Karpas-422 (cell line): ENCODE measurements at places on chromosomes 3 and 15.
A peak's percentile ranks its signal among the peaks of the same experiment; 100 is the strongest.

GRCh38 chr3:80788914-80789313 is 972.5 kb downstream of the GBE1 start:
- no peak overlapping the region for H3K27ac ChIP-seq
- no peak for DNase-seq
- H3K27me3 ChIP-seq, result no peaks in the 10 kb centered on the region
- no peaks in the 10 kb centered on the region for H3K36me3 ChIP-seq
- no peaks in the 10 kb centered on the region for H3K4me1 ChIP-seq

- no peak overlapping the region for H3K4me3 ChIP-seq
- H3K27ac ChIP-seq, result no peak overlapping the region
- no peak for DNase-seq
- H3K27me3 ChIP-seq, result no peaks in the 10 kb centered on the region
These were observed 56.4 kb downstream of the UMPS start for GRCh38 chr3:124786511-124787241.

GRCh38 chr15:32106401-32107381 is 76.4 kb downstream of the CHRNA7 start:
- no peak for DNase-seq
- no peaks in the 10 kb centered on the region for H3K4me1 ChIP-seq
- no peaks in the 10 kb centered on the region for H3K27me3 ChIP-seq
- H3K4me3 ChIP-seq, result no peak overlapping the region

DNA sequence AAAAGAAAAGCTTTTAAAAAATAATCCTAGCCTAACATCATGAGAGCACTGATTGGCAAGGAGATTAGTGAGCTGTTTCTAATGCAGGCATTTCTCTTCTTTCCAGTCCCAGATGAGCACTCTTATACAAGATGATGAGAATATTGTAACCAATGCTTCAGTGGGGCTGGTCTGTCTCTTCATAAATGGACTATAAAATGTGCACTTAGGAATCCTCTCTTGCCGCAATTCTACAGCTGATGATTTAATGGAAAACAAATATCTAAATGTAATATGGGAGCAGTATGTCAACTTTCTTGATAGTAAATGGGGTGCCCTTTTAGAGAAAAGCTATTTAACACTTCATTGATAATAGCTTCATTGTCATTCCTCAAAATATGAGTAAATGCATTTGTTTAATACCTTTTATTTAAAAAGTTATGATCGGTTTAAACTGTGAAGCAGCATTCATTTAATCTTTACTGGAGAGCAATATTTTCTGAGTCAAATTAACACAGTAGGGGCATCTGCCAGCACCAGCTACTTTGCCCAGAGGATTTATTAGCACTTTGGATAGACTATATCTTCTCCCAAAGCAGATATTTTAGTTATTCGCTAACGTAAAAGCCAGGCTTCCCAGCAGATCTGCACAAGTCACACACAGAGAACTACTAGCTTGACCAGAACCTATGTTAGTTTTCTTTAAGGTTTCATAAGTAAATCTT is 985.9 kb downstream of the DIPK2A start:
- H3K36me3 ChIP-seq, result no peaks in the 10 kb centered on the region
- H3K4me1 ChIP-seq, result no peaks in the 10 kb centered on the region
- H3K27me3 ChIP-seq, result no peaks in the 10 kb centered on the region
- no peak overlapping the region for H3K4me3 ChIP-seq
- H3K27ac ChIP-seq, result no peak overlapping the region

GRCh38 chr3:178767581-178767980 is 231.3 kb downstream of the KCNMB2 start:
- no peaks in the 10 kb centered on the region for H3K27me3 ChIP-seq
- no peaks in the 10 kb centered on the region for H3K4me1 ChIP-seq
- H3K4me3 ChIP-seq, result no peak overlapping the region
- no peak overlapping the region for H3K27ac ChIP-seq
- H3K36me3 ChIP-seq, result no peaks in the 10 kb centered on the region
- no peak for DNase-seq

DNA sequence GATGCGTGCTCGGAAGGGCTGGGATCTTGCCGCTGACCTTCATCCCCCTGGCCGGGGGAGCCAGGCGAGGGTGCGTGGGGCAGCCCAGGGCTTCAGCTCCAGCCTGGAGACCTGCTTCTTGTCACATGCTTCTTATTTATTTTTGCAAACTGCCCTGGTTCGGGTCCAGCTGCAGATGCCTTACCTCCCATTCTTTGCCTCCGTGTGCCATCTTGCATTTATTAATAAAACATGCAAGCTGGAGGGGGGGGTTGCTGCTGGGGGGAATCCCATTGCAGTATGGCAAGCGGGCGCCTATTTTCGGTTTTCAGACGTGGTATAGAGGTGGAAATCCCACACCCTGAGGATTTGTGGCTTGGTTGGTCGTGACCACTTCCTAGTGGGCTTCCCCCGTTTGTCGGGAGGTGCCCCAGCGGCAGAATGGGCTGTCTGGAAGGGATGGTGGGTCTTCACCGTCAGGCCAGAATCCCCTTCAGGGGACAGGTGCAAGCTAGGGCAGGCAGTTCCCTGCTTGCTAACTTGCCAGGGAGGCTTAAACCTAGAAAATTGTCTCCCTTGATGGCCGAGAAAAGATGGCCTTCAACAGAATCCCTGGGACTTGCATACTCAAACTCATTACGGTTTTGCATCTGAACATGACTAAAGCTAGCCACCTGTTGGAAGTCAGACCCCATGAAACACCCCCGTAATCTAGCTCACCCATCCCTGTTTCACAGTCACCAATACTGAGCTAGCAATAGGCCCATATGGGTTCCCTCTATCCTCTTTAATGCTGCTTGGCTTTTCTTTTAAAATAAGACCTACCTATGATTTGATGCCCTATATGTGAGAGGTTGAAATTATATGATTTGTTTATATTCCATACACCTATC is 569 bp downstream of the TMEM266 start:
- H3K27me3 ChIP-seq, result no peaks in the 10 kb centered on the region
- DNase-seq, result no peak
- H3K27ac ChIP-seq, result no peak overlapping the region
- H3K36me3 ChIP-seq, result no peaks in the 10 kb centered on the region

DNA sequence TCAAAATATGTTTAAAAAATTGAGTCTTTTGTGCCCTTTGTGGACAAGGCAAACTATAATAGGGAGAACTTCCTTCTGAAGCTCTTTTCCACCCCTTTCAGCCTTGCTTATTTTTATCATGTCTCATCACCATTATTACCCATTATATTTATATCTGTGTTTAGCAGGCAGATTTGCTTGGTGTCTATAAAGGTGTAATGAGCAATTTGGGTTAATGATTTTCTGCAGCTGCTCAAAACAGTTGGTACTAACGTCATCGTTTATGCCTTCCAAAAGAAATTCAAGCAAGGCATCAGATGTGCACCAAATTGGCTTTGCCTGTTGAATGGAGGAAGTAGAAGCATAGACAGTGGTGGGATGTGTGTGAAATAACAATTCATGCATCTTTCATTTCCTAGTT is 483.7 kb upstream of the SGO1 start:
- H3K4me1 ChIP-seq, result no peaks in the 10 kb centered on the region
- no peak for DNase-seq
- H3K27me3 ChIP-seq, result no peaks in the 10 kb centered on the region
- no peak overlapping the region for H3K27ac ChIP-seq
- no peak overlapping the region for H3K4me3 ChIP-seq

- no peak overlapping the region for H3K27ac ChIP-seq
- no peaks in the 10 kb centered on the region for H3K27me3 ChIP-seq
- DNase-seq, result no peak
- no peaks in the 10 kb centered on the region for H3K36me3 ChIP-seq
- no peaks in the 10 kb centered on the region for H3K4me1 ChIP-seq
These were observed 74.9 kb downstream of the SMAD3 start for GRCh38 chr15:67140078-67140833.

GRCh38 chr3:159853506-159853864 is 135.2 kb upstream of the IL12A start:
- no peak overlapping the region for H3K4me3 ChIP-seq
- no peak overlapping the region for H3K27ac ChIP-seq
- no peaks in the 10 kb centered on the region for H3K4me1 ChIP-seq
- H3K27me3 ChIP-seq, result no peaks in the 10 kb centered on the region
- DNase-seq, result no peak

GRCh38 chr3:155231792-155232191 is 61.7 kb downstream of the STRIT1 start:
- H3K4me1 ChIP-seq, result no peaks in the 10 kb centered on the region
- no peak overlapping the region for H3K4me3 ChIP-seq
- no peaks in the 10 kb centered on the region for H3K27me3 ChIP-seq
- DNase-seq, result no peak

GRCh38 chr15:63344731-63345390 is 36.8 kb downstream of the CA12 start:
- no peaks in the 10 kb centered on the region for H3K27me3 ChIP-seq
- H3K27ac ChIP-seq, result no peak overlapping the region
- H3K4me3 ChIP-seq, result no peak overlapping the region
- DNase-seq, result no peak
- H3K36me3 ChIP-seq, result no peaks in the 10 kb centered on the region

DNA sequence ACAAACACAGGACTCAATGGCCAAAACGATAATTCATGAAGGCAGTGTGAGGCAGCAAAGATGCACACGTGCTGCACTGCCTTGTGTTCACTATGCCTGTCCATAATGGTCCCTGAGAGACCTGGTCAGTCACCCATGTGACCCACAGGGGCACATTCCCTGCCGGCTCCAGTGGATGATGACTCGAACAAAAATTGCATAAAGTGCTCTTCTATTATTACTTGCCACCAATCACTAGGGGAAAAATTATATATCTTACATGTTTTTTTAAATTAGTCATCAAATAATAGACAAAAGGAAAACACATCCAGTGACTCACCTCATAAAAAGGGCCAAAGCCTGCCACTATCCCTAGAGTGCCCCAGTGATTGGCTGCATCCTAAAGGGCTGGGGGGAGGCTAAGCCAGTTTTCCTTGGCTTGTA is 47.5 kb downstream of the UBP1 start:
- no peaks in the 10 kb centered on the region for H3K27me3 ChIP-seq
- DNase-seq, result no peak
- H3K4me1 ChIP-seq, result no peaks in the 10 kb centered on the region; the same call in 1 of the 2 replicates
- H3K27ac ChIP-seq, result no peak overlapping the region
- H3K36me3 ChIP-seq, result peaks cover 85% of the 10 kb centered on the region

DNA sequence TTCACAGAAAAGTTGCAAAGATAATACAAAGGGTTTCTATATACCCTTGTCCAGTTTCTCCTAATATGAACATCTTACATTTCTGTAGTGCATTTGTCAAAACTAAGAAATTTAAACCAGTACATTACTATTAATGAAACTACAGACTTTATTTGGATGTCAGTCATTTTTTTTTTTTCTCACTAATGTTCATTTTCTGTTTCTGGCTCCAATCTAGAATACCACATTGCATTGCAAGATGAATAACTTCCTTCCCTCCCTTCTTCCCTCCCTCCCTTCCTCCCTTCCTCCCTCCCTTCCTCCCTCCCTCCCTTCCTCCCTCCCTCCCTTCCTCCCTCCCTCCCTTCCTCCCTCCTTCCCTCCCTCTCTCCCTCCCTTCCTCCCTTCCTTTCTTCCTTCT is 509.2 kb upstream of the MCTP2 start:
- H3K36me3 ChIP-seq, result no peaks in the 10 kb centered on the region
- no peak overlapping the region for H3K4me3 ChIP-seq
- H3K27ac ChIP-seq, result no peak overlapping the region
- no peaks in the 10 kb centered on the region for H3K27me3 ChIP-seq

DNA sequence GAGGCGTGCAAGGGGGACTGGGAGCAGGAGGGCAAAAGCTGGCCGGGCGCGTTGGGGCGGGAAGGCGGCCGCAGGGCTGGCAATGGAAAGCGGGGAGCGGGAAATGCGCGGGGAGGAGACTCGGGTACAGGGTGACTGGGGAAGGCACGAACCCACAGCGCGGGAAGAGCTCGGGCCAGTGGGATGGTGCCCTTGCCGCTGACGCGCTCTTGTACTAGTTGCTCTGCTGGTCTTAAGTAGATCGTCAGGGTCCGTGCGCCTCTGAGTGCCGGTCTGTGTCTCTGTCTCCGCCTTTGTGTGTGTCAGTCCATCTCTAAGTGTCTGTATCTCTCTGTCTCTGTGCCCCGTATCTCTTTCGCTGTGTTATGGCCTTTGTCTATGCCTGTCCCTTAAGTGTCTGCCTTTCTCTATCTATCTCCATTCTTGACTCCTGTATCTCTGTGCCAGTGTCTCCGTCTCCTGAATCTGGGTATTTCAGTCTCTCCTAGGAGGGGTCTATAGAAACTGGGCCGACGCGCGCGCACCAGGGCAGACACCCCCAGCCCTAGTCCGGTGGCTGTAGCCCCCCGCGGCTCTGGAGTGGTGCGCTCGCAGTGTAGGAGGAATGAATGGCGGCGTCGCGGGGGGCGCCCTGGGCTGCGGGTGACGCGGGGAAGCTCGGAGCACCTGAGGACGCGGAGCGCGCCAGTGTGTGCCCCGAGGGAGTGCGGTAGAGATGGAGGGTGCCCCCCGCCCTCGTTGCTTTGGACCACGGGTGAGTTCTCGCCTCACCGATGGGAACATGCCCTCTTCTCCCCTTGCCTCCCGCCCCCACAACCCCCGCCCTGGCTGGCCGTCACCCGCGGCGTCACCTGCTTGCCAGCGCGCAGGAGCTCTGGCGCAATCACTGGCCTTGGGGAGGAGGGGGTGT is 756 bp upstream of the CAMK2N2 start:
- H3K4me1 ChIP-seq, result peaks cover 18% of the 10 kb centered on the region
- H3K36me3 ChIP-seq, result no peaks in the 10 kb centered on the region

GRCh38 chr15:91925794-91926193 is 72.3 kb downstream of the SLCO3A1 start:
- H3K4me1 ChIP-seq, result peaks cover 31% of the 10 kb centered on the region
- H3K27ac ChIP-seq, result no peak overlapping the region
- no peaks in the 10 kb centered on the region; the same call in 1 of the 2 replicates for H3K36me3 ChIP-seq
- H3K4me3 ChIP-seq, result no peak overlapping the region
- no peak for DNase-seq

DNA sequence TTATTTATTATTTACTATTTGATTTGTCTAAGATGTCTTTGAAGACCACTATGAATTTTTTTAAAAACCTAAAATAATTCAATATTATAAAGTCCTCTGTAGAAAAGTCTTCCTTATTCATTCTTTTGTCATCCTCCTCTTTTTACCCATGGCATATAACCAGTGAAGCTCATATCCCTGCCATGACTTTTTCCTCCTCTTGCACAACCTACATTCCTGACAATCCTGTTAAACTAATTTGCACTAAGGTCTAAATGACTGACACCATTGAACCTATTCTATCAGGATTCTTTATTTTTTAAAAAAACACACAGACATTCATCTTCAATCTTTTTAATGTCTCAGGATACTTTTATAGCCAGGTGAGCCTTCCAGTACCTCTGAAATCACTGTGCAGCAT is 159.9 kb upstream of the SLC2A2 start:
- no peak overlapping the region for H3K4me3 ChIP-seq
- no peak overlapping the region for H3K27ac ChIP-seq
- H3K4me1 ChIP-seq, result no peaks in the 10 kb centered on the region
- H3K36me3 ChIP-seq, result no peaks in the 10 kb centered on the region

DNA sequence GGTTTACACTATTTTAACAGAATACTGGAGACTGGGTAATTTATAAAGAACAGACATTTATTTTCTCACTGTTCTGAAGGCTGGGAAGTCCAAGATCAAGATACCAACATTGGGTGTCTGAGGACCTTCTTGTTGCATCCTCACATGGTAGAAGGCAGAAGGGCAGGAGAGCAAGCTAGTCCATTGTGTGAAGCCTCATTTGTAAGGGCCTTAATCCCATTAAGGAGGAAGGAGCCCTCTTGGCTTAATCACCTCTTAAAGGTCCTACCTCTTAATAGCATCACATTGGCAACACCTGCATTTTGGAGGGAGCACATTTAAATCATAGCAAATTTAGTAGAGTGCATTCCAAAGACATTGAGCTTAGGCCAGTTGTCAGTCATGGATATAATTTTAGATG is 26.2 kb downstream of the UBE2Q2 start:
- H3K4me3 ChIP-seq, result peak overlapping the region; percentile 44; the same call in 1 of the 2 replicates
- no peaks in the 10 kb centered on the region for H3K27me3 ChIP-seq
- peaks cover 8% of the 10 kb centered on the region; the same call in 1 of the 2 replicates for H3K36me3 ChIP-seq
- H3K4me1 ChIP-seq, result peaks cover 51% of the 10 kb centered on the region

GRCh38 chr3:171362575-171362974 is 97.6 kb downstream of the TNIK start:
- no peak overlapping the region for H3K4me3 ChIP-seq
- no peaks in the 10 kb centered on the region for H3K36me3 ChIP-seq
- no peak overlapping the region for H3K27ac ChIP-seq
